Left kidney (tissue), 8 donors: ENCODE measurements at places on chromosomes 1 and 21. TPM values are rescaled to one million over a fixed set of nuclear protein-coding genes. Genes with fewer than 3 reads are reported as not detected.

The FNDC5 gene
- 44.6 TPM for polyA plus RNA-seq

The TACSTD2 gene
- polyA plus RNA-seq, result 26.2 TPM

The CCDC27 gene
- polyA plus RNA-seq, result 0.20 TPM

The FMOD gene
- polyA plus RNA-seq, result 46.4 TPM

The ACTA1 gene
- 1.9 TPM for polyA plus RNA-seq

The KRTAP10-4 gene
- not detected for polyA plus RNA-seq

The CCDC30 gene
- polyA plus RNA-seq, result 26.7 TPM

The KCNC4 gene
- polyA plus RNA-seq, result 6.7 TPM

The ADAMTSL4 gene
- 10.4 TPM for polyA plus RNA-seq

The LHX8 gene
- not detected for polyA plus RNA-seq

The DDOST gene
- polyA plus RNA-seq, result 221 TPM

The LMO4 gene
- 116 TPM for polyA plus RNA-seq
